ENCODE measurements at places on chromosomes 5 and 9.

- no peak for DNase-seq
Measured at GRCh38 chr9:88663771-88664419, 128.9 kb downstream of the NXNL2 start.

DNA sequence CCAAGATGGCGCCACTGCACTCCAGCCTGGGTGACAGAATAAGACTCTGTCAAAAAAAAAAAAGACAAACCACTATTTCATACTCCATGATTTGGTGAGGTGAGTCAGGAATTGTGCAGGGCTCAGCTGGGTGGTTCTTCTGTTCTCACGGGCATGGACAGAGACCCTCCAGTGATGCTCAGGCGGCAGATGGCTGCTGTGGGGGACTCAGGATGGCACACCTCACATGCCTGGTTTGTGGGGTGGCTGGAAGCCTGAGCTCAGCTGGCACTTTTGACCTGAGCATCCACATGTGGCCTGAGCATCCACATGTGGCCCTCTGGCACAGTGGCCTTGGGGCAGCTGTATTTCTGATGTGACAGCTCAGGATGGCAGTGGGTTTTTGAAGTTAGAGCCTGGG lies 217.2 kb downstream of the IRX2 start:
- no peak for DNase-seq

DNA sequence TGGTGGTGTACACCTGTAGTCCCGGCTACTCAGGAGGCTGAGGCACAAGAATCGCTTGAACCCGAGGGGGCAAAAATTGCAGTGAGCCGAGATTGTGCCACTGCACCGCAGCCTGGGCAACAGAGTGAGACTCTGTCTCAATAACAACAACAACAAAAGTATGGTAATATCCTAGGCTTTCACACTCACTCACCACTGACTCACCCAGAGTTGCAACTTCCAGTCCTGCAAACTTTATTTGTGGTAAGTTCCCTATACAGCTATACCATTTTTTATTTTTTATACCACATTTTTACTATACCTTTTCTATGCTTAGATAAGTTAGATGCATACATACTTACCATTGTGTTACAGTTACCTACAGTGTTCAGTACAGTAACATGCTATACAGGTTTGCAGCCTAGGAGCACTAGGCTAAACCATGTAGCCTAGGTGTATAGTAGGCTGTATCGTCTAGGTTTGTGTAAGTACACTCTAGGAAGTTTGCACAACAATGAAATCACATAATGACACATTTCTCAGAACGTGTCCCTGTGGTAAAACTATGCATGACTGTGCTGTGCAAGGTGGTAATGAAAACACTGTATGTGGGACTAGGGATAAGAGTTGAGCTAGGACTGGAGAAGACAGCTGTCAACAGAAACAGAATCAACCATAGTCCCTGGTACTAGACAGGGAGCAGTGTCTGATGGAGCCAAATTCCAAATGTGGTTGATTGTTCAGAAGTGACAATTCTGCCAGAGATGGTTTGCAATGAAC lies 109.5 kb upstream of the RAD23B start:
- DNase-seq: no peak

GRCh38 chr5:180433032-180433422 lies 61.2 kb upstream of the CNOT6 start:
- no peak for DNase-seq

DNA sequence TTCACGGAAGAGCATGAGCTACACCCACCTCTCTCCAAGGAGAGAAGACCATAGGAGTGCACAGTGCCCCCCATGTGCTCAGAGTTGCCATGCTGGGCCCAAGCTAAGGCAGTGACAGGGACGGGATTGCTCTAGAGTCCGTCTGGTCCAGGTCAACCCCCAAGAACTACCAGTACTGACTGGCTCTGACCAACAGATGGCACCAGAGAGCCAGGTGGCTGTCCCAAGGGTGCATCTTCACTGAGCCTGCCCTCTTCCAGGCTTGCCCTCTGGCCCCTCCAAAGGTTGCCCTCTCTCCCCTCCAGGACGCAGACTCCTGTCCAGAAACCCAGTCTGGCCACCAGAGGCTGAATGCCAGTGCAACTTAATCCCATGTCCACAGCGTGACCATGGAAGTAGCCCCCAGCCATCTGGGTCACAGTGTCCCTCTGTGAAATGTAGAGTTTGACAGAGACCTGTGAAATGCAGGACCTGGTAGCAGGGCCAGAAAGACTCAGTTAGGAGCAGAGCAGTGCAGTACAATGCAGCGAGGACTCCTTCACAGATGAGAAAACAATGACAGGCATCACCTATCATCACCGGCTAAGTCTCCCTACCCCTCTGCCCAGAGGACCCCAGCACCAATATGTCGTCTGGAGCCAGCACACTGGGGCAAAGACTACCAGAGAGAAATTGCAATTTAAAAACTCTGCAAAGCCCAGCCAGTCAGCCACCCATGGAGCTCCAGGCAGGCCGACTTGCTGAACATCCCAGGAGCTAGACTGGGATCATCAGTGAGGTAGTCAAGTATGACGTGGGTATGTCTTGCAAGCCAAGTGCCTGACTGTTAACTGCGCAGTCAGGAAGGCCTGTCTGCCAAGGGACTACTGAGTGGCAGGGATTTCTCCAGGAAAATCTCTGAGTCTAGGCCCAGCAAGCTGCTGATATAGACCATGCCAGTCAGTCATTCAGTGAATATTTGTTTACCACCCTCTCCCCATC lies 7.7 kb upstream of the SKP1 start:
- peak; percentile 19 for DNase-seq

DNA sequence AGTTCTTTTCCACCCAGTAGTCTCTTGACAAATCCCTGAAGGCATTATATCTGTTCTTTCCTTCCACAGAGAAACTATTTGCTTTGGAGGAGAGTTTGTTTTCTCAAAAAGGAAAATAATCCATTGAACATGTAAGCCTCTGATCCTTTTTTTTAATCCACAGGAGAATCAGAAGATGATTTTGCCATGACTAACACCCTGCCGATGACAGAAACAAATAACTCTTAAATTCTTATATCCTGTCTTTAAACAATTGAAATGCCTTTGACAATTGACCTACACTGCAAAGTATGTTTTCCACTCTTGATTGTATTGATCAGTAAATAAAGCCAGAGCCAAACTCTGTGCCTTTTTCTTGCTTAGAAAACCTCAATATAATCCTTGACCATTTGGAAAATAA lies 666.4 kb upstream of the CTNND2 start:
- no peak for DNase-seq

GRCh38 chr5:148980731-148981130 lies 82.1 kb downstream of the SH3TC2 start:
- DNase-seq: no peak

DNA sequence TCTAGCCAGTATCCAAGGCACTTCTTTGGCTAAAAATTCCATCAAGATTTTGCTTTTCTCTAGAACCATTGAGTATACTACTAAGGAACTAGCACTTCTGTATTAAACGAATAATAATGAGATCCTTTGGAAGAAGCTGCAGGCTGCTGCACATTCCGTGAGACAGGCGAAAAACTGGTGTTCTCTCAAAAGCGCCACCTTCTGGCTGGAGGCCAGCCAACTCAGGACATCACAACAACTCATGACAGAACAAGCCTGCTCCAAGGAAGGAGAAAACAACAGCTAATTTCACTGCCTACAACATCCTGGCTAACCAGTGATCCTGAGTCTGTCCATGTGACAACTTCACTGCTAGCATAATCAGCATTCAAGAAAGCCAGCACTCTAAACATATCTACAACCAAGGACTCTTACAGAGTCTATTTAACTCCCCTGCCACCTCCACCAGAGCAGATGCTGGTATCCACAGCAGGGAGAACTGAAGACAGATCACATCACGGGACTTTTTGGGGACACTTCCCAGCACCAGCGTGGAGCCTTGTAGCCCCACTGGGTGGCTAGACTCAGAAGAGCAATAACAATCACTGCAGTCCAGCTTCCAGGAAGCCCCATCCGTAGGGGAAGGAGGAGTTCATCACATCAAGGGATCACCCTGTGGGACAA lies 150.5 kb downstream of the YTHDC2 start:
- peak; percentile 2 for DNase-seq

DNA sequence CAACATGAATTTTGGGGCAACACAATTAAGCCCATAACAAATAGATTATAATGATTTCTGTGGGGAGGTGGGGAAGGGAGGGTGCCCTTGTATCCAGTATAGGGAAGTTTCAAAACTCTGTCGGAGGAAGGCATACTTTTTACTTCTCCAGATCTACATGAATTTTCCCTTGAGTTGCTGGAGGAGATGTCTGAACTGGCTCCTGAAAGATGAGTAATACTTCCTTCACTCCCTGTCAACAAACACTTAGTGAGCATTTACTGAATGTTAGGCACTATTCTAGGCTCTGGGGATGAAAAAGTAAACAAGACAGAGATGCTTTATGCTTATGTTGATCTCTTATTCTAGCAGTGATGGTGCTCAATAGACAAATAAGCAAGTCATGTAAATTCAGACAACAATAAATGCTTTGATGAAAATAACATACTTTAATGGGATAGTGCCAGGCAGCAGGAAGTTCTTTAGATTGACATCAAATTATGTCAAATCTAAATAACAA lies 197.9 kb upstream of the ANKH start:
- no peak for DNase-seq

GRCh38 chr5:149672701-149673476 lies 57.2 kb upstream of the PPARGC1B start:
- no peak for DNase-seq

GRCh38 chr5:122713041-122713440 lies 61.8 kb upstream of the SNX2 start:
- no peak for DNase-seq

GRCh38 chr5:14406554-14406849 lies 175.1 kb upstream of the OTULINL start:
- DNase-seq: no peak

- DNase-seq: peak; percentile 3
Measured at GRCh38 chr5:163434401-163434866, 3.0 kb upstream of the CCNG1 start.

DNA sequence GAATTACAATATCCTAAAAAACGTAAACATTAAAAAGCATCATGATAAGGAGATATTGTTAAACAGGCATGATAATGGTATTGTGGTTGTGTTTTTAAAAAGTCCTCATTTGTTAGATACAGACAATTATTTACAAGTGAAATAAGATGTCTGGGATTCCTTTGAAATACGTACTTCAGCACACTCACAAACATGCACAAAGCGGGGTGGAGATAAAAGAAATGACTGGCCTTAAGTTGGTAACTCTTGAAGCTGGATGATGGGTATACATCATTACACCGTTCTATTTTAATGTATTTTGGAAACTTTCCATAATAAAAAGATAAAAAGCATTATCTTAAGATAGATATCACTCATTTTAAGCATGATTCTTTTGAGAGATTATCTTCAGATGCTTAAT lies 1.0 kb downstream of the FAM200C start:
- DNase-seq: no peak

GRCh38 chr5:172343741-172344140 lies 60.2 kb upstream of the UBTD2 start:
- no peak for DNase-seq

GRCh38 chr5:163504079-163504931 lies 1.1 kb upstream of the MAT2B start:
- no peak for DNase-seq

- no peak for DNase-seq
Measured at GRCh38 chr5:137858223-137858916, 9.3 kb upstream of the MYOT start.

GRCh38 chr5:177086654-177087397 lies at the start of gene FGFR4:
FGFR4 (plus strand) TSS chr5:177086915; CDS start chr5:177089603, 2,688 bp downstream.
- DNase-seq: peak; percentile 53

GRCh38 chr5:65434122-65434521 lies 47.6 kb downstream of the ADAMTS6 start:
- no peak for DNase-seq

DNA sequence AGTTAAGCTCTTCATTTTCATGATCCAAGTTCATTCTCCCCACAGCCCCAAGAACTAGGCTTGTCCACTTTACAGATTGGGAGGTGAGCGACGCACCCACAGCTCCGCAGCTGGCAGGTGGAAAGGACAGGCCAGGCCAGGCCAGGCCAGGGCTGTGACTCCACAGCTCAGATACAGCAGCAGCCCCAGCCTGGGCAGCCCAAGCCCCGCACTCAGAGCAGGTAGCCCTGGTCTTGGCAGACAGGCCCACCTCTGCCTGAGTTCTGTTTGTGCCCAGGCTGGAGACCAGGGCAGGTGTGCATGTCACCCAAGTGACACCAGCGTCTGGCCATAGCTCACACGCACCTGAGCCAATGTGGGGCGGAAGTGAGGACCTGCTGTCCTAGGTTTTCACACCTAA lies 124.7 kb downstream of the WNK2 start:
- DNase-seq: no peak

GRCh38 chr5:133262690-133263089 lies 210.9 kb downstream of the HSPA4 start:
- DNase-seq: peak; percentile 8

DNA sequence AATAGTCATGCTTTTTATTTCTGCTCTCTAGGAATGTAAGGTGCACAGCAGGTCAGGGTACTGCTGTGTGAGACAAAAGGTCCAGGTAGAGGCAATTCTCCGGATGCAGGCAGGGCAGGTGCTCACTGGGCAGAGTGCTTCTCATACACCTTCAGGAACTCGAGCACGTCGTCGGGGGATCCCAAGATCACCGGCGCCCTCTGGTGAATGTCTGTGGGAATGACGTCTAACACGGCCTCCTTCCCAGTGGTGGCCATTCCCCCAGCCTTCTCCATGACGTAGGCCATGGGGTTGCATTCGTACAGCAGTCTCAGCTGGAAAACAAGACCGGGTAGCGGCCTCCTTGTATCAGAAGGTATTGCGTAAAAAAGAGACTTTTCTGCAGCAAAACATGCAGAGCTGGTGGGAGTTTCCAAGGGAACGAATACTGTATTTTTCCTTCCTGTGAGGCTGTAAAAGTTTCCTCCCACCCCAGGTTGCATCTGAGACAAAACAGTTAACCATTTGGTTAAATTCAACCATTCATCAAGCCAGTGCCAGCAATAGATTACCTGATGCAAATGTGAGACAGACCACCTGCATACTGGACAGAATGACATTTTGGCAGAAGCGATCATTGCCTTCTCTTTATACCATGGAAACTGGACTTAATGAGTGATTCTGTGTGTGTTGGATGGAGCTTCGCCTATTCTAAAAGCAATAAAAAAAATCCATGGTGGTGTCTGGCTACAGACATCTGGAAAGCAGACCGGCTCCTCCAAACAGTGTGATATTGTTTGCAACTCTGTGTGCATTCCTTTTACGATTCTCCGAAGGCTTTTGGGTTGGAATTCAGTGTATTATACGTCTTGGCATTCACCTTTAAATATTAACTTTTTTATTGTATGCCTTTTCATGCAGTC lies 9.9 kb upstream of the FBP2 start:
- DNase-seq: peak; percentile 59

GRCh38 chr5:149935431-149935901 lies 9.1 kb downstream of the PDE6A start:
- no peak for DNase-seq

DNA sequence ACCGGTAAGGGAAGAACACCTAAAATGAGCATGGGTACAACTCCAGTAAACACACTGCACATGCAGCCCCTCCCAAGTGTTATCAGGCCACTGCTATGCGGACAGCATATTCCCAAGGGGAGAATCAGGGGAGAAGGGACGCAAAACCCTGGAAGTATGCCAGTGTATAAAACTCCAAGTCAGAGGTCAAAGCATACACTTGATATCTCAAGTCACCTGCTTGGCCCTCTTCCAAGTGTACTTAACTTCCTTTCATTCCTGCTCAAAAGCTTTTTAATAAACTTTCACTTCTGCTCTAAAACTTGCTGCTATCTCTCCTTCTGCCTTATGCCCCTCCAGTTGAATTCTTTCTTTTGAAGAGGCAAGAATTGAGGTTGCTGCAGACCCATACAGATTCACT lies 408.1 kb downstream of the HTR1A start:
- peak; percentile 42 for DNase-seq
